ENCODE measurements at places on chromosomes 5 and 9. TPM values are rescaled to one million over a fixed set of nuclear protein-coding genes. Genes with fewer than 3 reads are reported as not detected.

DNA sequence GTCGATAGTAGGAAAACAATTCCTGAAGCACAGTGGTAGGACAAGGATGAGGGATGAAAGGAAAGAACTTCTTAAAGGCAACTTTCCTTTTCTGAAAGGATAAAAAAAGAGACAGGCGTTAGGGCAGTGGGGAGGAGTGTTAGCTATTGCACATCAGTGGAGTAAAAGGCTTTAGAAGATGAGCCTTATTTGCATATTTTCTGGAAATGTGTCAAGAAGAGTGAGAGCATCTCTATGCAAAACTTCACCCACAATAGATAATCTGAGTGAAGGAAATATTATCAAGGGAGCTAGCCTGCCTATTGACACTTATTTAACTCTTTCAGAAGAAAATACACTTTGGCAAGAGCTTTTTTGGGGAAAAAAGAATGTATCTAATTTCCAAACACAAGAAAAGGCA lies 151.6 kb downstream of the MACIR start:
- DNase-seq, result no peak

GRCh38 chr5:14449052-14449661 lies 132.4 kb upstream of the OTULINL start:
- no peak for DNase-seq

GABRG2 gene
- total RNA-seq, result not detected

DNA sequence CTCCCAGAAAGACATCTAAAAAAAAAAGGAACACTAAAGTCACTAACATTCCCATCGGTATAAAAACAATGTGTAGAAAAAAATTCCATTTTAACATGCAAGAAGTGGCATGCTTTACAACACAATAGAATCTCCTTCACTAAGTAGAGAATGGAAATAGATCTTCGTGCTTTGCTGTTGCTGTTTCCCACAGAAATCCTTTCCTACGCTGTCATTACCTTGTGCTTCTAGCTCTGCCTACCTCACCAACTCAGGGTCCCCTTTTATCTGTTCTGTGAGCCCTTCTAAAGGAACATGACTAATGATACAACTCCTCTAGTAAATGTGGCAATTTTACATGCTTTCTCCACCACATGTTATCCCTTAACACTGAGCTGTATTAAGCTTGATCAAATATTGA lies 202.9 kb downstream of the MCTP1 start:
- no peak for DNase-seq

DNA sequence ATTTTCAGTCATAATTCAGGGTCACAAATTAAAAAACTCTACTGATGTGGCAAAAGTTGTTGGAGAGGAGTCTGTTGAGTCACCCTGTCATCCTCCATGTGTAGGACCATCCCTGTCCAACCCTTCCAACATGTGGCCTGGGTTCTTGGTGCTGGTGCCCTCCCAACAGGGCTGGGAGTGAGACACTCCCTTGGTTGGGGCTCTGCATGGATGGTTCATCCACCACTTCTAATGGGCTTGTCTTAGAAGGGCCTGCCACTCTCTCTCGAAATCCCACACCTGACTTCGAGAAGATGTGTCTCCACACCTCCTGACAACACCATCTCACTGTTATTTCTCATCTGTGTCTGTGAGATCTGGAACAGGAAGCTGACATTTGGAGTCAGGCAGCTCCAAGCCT lies 312.2 kb upstream of the IRX4 start:
- DNase-seq, result no peak

- DNase-seq, result no peak
Observed at GRCh38 chr5:16853518-16853917, 82.6 kb downstream of the MYO10 start.

LIFR gene
- 30.9 TPM for total RNA-seq

EFCAB9 gene
- not detected for total RNA-seq

TAF11L13 gene
- not detected for total RNA-seq

GRCh38 chr5:126865299-126865698 lies 88.4 kb downstream of the LMNB1 start:
- no peak for DNase-seq

GRCh38 chr9:98922721-98923435 lies 20.8 kb upstream of the COL15A1 start:
- no peak for DNase-seq

DNA sequence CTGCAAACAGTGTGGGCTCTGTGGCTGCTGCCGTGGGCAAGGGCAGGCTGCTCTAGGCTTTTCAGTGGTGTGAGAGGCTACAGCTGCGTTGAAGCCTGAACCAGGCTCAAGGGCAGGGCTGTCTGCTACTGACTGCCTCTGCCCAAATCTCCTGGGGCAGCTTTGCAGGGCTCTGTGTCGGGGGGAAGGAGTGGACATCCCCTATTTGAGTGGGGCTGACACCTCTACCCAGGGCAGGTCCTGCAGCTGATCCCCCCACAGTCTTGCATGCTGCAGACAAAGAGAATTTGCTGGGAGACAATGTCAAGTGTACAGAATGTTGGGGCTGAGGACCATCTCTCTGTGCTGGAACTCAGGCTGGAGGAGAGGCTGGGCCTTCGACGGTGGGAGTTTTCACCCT lies 240.2 kb downstream of the PBX3 start:
- DNase-seq, result no peak

- DNase-seq, result no peak
Observed at GRCh38 chr9:92668746-92669526, 995 bp downstream of the IPPK start.

ARL14EPL gene
- not detected for total RNA-seq

GRCh38 chr5:176895831-176896230 lies 3.3 kb downstream of the HK3 start:
- no peak for DNase-seq

GRCh38 chr5:40484495-40484894 lies 195.2 kb upstream of the PTGER4 start:
- DNase-seq, result no peak

- DNase-seq, result no peak
Observed at GRCh38 chr9:71734950-71735349, 33.4 kb downstream of the CEMIP2 start.

PCDHB7 gene
- total RNA-seq, result 0.67 TPM

ISL1 gene
- total RNA-seq, result not detected

DNA sequence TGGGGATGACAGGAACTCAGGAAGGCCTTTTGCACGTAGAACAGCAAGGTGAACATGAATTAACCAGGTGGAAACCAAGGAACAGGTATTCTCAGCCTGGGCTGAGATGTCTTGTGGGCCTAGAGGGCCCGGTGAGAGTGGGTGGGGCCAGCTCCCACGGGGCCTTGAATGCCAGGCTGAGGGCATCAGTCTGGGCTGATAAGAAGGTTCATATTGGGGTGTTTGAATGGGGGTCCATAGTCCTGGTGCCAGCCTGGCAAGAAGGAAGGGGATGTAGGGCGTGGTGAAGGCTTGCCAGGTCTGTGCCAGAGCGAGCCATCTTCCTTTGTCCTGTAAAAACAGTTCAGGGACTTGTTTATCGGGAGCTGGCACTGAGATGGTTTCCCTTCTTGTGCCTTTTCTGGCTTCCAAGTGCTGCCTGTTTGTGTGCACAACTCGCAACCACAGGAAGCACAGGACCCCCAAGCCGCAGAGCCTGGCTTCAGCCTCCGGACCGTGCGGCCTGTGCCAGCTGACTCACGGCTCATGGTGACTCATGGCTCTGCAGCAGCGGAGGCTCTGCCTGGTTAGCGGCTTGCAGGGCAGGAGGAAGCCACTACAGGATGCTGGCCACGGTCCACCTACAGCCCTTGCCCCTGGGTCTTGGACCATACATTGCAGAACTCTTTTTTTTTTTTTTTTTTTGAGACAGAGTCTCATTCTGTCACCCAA lies 2.4 kb downstream of the CARD19 start:
- peak; percentile 95 for DNase-seq

GRCh38 chr5:570886-571285 lies 41.3 kb upstream of the CEP72 start:
- DNase-seq, result no peak

DNA sequence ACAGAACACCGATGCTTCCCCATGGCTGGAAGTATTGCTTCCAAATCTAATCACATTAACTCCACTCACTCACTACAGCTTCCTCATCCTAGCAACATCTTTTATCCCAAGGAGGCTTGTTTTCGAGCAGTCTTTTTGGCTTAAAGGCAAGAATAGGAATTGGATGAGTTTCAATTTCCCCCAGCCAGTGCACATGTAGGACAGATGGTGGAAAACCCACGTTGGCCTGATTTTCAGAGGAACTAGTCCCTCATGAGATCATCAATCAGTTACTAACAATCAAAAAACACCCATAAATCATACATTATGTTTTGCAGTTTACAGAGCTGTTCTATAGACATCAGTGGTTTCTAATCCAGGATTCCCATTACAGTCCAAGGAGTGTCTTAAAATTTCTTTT lies 48.5 kb upstream of the AGXT2 start:
- DNase-seq, result no peak

GRCh38 chr5:134541736-134542376 lies 16.4 kb downstream of the JADE2 start:
- no peak for DNase-seq

DNA sequence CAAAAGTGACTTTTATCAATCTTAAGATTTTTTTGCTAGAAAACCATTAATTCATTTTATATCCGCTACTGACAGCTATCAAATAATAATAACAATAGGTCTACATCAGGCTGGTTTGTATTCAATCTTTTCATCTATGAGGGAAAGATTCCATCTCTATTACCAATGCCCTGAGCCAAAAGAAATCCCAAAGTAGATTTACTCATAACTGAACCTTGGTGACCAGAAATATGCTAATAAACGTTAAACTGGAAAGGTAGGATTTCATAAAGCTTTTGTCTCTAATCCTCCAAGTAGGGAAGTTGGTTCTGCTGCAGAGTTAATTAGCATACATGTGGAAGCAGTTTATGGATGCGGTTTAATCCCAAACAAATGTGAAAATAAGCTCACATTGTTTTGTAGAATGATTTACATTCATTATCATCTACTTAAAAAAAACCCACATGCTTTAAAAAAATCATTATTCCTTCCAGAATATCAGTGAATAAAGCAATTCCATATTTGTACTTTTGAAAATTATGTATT lies 715.5 kb downstream of the CETN3 start:
- no peak for DNase-seq

DNA sequence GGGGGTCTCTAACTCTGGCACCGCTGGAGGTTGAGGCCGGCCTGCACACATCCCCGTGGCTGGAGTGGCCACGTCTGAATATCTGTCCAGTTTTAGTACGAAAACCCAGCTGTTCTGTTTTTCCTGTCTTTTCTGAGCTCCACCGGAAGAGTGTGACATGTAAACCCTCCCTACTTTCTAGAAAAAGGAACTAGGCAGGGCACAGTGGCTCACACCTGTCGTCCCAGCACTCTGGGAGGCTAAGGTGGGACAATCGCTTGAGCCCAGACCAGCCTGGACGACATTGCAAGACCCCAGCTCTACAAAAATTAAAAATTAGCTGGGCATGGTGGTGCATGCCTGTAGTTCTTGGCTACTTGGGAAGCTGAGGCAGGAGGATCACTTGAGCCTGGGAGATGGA lies 8.2 kb upstream of the PHYKPL start:
- no peak for DNase-seq

GRCh38 chr5:157469073-157469472 lies 9.1 kb downstream of the NIPAL4 start:
- DNase-seq, result no peak

PCDHB13 gene
- total RNA-seq, result 4.8 TPM

- DNase-seq, result peak; percentile 46
Observed at GRCh38 chr5:176743136-176743861, 67.1 kb upstream of the UNC5A start.
